Motor neuron (in vitro differentiated cells): ENCODE measurements at places on chromosomes 7 and 10.

- no peak for ATAC-seq
Observed at GRCh38 chr10:119061352-119061751, 19.3 kb downstream of the EIF3A start.

DNA sequence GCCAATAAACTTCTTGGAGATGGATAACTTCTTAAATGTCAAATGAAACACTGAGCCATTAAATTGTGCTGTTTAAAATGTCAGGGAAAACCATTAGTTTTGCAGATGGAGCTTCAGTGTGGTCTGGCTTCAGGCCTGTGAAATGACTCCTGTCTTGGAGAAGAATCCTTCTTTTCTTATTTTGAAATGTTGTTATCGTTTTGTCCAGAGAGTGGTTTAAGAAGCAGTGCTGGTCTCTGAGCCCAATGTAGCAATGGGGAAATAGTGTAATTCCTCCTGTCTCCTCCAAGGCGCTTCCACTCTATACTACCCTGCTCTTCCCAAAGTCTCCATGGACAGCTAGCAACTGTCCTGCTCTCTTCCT lies 177.6 kb downstream of the REEP3 start:
- no peak for ATAC-seq

GRCh38 chr10:74888962-74889661 lies 62.7 kb downstream of the KAT6B start:
- no peak for ATAC-seq

DNA sequence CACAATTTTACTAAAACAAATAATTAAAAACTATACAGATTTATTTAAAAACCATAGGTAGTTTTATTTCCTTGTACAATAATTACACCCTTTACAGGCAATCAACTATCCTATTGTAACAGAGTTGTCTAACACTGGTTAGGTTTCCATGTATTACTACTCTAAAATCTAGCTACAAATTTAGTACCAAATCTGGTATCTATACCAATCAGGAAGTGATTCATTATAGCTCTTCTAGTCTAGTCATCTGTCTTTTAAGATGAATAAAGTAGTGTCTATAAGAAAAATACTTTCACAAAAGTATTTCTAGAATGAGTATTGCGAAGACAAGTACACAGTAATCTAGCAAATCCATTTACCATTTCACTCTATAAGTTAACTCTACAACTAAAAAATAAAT lies 16.9 kb downstream of the ZNF800 start:
- no peak for ATAC-seq
